ENCODE measurements at places on chromosomes 2 and 18. TPM values are rescaled to one million over a fixed set of nuclear protein-coding genes. Genes with fewer than 3 reads are reported as not detected.

The GAD1 gene
- not detected for total RNA-seq

The APCDD1 gene
- total RNA-seq: 45.0 TPM

GRCh38 chr2:185456517-185456916, 282.1 kb upstream of the FSIP2 start:
- peak; percentile 71 for ATAC-seq

The ARHGAP28 gene
- total RNA-seq: 0.47 TPM

GRCh38 chr18:48636436-48636835, 97.6 kb downstream of the CTIF start:
- ATAC-seq: no peak

GRCh38 chr2:123073371-123073770, 951.7 kb upstream of the CNTNAP5 start:
- ATAC-seq: no peak

GRCh38 chr2:109176928-109177327, 47.9 kb downstream of the SH3RF3 start:
- no peak for ATAC-seq

The RTP5 gene
- not detected for total RNA-seq

The LOXL3 gene
- total RNA-seq: 9.2 TPM

The GAREM1 gene
- total RNA-seq: 8.2 TPM

The BOK gene
- total RNA-seq: 69.4 TPM

DNA sequence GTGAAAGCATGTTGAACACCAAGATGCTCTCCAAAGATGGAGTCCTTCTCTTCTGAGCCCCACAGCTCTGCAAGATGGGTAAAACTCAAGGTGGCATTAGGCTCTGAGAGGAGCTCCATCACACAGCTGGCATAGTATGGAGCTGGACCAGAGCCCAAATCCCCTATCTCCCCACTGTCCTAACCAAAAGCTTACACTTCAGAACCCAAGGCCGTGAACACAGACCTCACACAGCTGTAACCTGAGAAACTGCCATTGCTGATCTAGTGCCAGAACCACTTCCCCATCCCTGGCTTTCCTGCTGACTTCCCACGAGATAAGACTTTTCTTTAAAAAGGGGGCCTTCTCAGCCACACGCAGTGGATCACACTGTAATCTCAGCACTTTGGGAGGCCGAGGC, 25.0 kb downstream of the TTC32 start:
- ATAC-seq: no peak

- ATAC-seq: no peak
These were observed 436.4 kb downstream of the EIPR1 start for GRCh38 chr2:2941205-2941604.

GRCh38 chr2:203739351-203739750, 32.9 kb downstream of the CD28 start:
- ATAC-seq: no peak

The DNAJC5G gene
- total RNA-seq: not detected

The FOXI3 gene
- total RNA-seq: not detected

DNA sequence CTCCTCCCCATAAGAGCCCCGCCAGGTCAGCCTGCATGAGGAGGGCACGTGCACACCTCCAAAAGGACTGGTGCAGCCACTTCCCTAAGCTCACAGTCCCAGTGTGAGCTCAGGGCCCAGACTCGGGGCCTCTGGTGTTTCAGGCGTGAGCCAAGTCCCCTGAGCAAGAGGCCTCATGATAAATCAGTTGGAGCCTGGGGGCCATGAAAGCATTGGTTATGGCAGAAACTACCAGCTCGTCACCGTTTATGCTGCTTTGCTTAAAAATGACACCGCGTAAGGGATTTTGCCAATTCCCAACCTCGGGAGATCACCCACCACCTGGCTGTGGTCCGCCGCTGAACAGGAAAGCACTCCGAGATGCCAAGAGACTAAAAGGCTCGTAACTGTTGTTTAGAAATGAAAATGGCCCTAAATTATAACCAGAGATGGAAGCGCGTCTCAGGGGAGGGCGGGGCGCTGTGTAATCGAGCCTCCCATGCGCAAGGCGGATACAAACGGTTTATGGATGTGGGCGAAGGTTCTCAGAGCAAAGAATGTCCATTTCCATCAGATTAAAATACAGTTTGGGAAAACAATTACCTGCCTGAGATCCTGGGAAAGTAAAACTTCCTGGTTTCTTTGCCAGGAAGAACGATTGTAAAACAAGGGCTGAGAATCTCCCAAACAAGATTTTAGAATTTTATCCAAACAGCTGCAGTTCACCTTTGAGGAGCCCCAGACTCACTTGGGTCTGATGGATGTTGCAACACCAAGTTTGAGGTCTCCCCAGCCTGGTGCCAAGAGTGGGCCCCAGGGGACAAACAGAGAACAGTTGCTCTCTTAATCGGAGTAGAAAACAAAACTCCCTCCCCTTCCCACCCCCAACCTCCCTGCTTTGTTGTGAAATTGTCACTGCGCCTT, 141.4 kb downstream of the BCL2 start:
- ATAC-seq: peak; percentile 84

Measured in gastroesophageal sphincter (tissue), 4 donors.